ENCODE measurements at places on chromosomes 5 and 9.

DNA sequence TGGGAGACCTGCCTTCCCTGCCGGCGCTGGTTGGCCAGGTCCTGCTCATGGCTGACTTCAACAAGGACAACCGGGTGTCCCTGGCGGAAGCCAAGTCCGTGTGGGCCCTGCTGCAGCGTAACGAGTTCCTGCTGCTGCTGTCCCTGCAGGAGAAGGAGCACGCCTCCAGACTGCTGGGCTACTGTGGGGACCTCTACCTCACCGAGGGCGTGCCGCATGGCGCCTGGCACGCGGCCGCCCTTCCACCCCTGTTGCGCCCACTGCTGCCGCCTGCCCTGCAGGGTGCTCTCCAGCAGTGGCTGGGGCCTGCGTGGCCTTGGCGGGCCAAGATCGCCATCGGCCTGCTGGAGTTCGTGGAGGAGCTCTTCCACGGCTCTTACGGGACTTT, 10.6 kb downstream of the DIPK1B start:
- no peak for DNase-seq

DNA sequence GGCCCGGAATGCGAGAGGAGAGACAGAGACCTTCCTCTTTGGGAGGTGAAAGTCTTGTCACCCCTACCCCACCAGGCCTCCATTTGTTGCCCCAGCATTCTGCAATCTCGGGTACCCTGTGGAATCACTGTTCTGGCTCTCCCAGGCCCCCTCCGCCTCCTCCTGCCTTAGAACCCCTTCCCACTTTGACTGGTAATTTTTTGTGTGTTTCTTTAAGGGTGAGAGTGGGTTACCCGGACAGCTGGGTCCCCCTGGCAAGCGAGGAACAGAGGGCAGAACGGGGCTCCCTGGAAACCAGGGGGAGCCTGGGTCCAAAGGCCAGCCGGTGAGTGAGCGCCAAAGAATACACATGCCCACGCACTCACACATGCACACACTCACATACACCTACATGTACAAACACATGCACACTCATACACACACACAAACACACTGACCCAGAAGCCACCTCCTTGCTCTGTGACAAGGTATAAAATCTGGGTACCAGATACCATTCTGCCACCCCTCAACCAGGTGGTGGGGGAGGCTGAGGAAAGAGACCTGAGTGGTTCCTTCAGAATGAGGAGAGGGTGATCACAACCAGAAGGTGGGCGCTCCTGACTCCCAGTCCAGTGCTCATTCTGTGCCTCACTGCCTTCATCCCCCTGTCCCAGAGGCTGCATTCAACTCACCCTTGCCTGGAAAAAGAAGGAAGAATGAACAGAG, 30.9 kb upstream of the ORM1 start:
- no peak for DNase-seq

- DNase-seq = no peak
Measured at GRCh38 chr5:56302027-56302426, 68.9 kb upstream of the ANKRD55 start.

GRCh38 chr9:23215688-23216087, 610.4 kb downstream of the ELAVL2 start:
- no peak for DNase-seq

All from fibroblast of skin of left biceps (primary cell).